Stimulated activated CD4-positive, alpha-beta T cell treated with anti-CD3 and anti-CD28 coated beads, Interleukin-15, amount 100 ng/mL, for 1 hour (primary cell): ENCODE measurements at places on chromosomes 4 and X.

DNA sequence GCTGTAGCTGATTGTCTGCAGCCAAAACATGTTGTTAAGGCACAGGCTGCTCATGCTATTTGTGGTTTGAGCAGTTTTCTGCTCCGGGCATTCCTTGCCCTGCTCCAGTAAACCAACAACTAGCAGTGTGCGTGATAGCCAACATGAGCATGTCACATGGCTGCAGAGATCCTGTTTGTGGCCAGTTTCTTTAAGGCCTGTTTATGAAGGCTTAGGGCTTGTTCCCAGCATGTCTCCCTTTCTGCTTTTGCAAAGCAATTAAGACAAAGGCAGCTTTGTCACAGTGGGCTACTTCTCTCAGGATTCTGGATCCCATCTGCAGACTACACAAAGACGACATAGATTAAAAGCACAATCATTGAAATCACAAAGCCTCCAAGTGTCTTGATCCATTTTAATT is 160.5 kb downstream of the ZNF518B start:
- no peak for DNase-seq

GRCh38 chr4:139606579-139607501 is 50.8 kb upstream of the SETD7 start:
- DNase-seq: no peak

GRCh38 chr4:54566608-54567007 is 91.1 kb upstream of the KIT start:
- DNase-seq: no peak

- no peak for DNase-seq
These were observed 105.4 kb downstream of the TMEM144 start for GRCh38 chr4:158315706-158316105.

- no peak for DNase-seq
These were observed 11.8 kb upstream of the PGK1 start for GRCh38 chrX:78092296-78092695.

DNA sequence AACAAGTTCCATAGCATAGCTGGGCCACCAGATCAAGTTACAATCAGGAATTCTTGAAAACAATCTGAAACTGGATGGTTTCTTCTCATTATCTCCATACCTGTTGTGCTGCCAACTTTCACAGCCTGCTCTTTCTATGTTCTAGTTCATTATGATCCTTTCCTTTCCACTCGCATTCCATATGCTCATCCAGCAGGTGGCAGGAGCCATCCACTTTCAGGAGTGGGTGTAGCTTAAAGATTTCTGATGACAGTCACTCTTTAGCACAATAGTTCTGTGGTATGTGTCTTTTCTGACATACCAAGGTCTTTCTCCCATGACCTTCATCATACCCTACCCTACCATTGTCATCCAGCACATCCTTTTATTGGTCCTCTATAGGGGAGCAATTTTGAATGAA is 46.4 kb downstream of the PAGE2 start:
- no peak for DNase-seq

- no peak for DNase-seq
These were observed 38.5 kb downstream of the LAMTOR3 start for GRCh38 chr4:99855678-99856077.

- no peak for DNase-seq
These were observed 81.7 kb downstream of the RTL5 start for GRCh38 chrX:72050011-72050410.

DNA sequence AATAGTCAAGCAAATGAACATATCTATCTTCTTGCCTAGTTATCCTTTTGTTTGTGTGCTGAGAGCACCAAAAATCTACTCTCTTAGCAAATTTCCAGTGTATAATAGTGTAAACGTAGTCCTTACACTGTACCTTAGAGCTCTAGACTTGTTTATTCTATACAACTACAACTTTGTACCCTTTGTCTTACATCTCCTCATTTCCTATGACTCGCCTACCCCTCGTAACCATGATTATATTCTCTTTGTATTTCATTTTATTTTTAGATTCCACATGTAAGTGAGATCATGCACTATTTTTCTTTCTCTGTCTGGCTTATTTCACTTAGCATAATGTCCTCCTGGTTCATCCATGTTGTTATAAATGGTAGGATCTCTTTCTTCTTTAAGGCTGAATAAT is 37.6 kb downstream of the MAGEB5 start:
- DNase-seq: no peak

- DNase-seq: no peak
These were observed 160.4 kb downstream of the CPEB2 start for GRCh38 chr4:15162465-15163283.

DNA sequence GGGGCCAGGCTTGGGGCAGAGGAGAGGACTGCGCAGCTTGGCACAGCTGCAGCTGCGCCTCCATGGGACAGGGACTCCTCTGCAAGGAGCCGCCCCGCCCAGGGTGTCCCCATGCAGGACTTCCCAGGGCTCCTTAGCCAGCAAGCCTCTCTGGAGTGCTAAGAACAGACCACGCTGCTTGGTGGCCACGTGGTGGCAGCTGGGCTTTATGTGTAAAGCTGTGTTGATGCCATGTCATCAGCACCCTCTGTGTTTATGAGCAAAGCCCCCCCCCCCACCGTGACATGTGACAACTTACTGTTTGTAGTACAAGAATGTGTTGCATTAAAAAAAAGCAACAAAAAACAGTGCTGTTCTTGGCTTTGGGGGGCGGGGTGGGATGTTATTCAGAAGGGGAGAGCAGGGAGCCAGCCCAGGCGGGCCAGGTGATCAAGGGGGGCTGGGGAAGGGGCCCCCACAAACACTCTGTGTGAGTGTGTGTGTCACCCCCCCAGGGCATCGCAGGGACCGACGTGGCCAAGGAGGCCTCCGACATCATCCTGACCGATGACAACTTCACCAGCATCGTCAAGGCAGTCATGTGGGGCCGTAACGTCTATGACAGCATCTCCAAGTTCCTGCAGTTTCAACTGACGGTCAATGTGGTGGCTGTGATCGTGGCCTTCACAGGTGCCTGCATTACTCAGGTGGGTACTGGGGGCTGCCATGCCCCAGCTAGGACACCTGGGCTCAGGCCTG is 40.3 kb downstream of the ATP2B3 start:
- no peak for DNase-seq
